Renal cortical epithelial cell (primary cell): ENCODE measurements at places on chromosomes 12 and 14.

- no peak for DNase-seq
These were observed 96.2 kb downstream of the CPSF2 start for GRCh38 chr14:92217936-92218335.

DNA sequence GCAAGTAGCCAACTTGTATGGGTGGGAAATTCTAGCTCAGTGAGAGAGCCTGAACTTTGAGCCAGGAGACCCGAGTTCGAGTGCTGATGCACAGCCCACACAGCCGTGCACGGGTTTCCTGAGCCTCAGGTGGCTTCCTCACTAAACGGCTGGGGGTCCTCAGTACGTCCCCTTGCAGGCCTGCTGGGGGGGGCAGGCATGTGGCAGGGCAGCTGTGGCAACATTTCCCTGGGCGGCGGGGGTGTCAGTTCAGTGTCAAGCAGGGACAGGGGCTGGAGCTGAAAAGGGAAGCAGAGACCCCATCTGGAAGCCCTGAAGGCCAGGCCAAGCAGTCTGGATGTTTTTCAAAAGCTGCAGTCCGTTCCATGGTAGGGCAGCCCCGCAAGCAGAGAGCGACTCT is 14.6 kb upstream of the DIO3 start:
- no peak for DNase-seq

- DNase-seq, result no peak
These were observed 23.4 kb downstream of the DLK1 start for GRCh38 chr14:100749967-100750597.

DNA sequence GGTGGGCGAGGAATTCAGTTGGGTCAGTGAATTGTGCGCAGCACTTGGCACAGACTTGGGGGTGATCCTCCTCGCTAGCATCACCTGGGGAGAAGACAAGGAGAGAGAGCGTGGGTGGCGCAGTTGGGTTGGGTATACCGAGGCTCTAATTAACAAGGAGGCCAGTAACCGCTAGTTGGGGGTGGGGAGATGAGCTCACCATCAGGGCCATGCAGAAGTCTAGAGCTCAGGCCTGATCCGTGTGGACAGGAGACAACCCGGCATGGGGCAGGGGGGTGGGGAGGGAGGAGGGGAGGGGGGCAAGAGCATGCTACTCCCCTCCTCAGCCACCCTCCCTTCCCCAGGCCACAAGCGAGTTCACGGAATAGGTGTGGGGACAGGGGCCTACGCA is 580 bp downstream of the SALL2 start:
- DNase-seq, result peak; percentile 14

DNA sequence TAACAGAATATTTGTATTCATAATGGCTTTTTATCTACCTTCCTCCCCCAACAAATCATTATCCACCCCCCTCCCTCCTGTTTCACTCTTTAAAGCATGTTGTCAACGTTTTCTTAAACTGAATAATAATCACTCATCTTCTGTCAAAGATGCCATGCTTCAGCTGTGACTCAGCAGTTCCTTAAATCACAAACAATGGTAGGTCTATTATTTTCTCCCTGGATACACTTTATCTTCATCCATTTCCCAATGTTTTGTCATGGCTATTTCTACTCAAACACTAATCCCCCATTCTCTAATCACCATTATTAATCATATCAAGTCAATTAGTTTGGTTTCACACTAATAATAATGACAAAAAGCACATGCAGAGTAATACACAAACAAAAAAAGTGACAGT is 6.5 kb downstream of the CLEC12B start:
- peak; percentile 6 for DNase-seq

GRCh38 chr14:74290415-74290814 is 12.3 kb downstream of the ABCD4 start:
- DNase-seq, result no peak

- DNase-seq, result no peak
These were observed 242.9 kb downstream of the CHST11 start for GRCh38 chr12:104699489-104700190.

- DNase-seq, result peak; percentile 25
These were observed 28.5 kb downstream of the JDP2 start for GRCh38 chr14:75456069-75456996.

DNA sequence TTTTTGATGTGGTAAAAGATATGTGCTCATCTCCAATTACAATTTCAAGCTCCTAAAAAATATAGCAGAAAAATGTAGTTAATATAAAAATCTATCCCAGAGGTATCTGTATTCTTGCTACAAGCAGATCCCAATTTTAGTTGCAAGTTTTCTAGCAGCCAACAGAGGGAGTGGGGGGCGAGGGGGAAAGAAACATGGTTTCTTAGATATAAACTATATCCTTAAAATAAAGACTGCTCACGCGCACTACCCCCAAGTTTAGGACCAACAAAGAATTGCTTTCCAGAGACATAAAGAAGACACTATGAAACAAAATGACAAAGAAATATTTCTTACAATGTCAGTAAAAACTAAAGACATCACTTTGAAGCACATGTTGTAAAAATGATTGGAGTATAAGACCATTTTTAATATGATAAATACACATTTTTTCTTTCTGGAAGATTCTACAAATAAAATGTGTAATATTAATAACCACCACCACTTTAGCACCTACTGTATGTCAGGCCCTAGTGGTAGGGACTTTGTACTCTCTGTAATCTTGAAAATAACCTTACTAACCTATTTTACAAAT is 5.4 kb downstream of the MAGOHB start:
- DNase-seq, result peak; percentile 9

DNA sequence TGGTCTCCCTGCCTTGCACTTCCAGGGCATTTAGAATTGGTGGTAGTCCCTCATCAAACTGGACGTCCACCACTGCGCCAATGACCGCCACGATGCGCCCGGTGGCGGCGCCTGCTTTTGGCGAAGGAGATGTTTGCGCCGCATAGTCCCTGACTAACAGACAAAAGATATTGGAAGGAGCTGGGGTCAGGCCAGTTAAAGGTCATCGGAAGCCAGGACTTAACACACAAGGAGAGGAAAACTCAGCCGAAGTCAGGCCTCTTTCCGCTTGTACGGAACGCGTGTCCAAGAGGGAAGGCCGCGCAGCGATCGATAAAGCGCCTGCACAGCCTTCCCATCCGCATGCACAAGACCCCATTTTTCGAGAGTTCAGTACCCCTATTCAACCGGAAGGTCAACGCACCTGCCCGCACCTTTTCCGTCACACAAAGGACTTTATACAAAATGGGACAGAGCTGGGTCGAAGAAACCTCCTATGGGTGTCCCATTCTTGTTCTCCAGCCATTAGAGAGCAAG is 525 bp downstream of the ATP5F1B start:
- no peak for DNase-seq

GRCh38 chr14:70563869-70564268 is 29.1 kb upstream of the ADAM20 start:
- no peak for DNase-seq

DNA sequence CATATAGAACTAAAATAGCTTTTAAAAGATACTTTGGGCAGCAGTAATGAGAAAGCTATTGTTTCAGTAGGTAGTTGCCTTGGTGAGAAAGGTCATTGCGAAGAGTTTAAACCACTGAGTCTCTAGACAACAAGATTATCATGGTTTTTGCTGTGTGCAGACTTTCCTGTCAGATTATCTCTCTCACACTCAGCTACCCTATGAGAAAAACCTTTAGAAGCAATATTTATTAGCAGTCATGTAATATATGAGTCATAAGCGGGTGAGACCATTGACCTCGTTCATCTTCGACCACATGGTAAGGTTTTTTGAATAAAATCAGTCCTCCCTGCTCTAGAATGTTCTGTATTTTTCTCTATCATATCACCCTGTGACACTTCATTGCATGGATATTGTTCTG is 59.9 kb downstream of the GPR65 start:
- no peak for DNase-seq
